NCI-H446 (cell line): ENCODE measurements at places on chromosomes 16 and 17.
A peak's percentile ranks its signal among the peaks of the same experiment; 100 is the strongest.

GRCh38 chr16:69443927-69444631 is 19.7 kb downstream of the CYB5B start:
- no peak for DNase-seq

- no peak for DNase-seq
These were observed 21.1 kb downstream of the TTYH2 start for GRCh38 chr17:74234486-74234885.

- DNase-seq, result no peak
These were observed 6.0 kb downstream of the ST3GAL2 start for GRCh38 chr16:70432723-70433457.

DNA sequence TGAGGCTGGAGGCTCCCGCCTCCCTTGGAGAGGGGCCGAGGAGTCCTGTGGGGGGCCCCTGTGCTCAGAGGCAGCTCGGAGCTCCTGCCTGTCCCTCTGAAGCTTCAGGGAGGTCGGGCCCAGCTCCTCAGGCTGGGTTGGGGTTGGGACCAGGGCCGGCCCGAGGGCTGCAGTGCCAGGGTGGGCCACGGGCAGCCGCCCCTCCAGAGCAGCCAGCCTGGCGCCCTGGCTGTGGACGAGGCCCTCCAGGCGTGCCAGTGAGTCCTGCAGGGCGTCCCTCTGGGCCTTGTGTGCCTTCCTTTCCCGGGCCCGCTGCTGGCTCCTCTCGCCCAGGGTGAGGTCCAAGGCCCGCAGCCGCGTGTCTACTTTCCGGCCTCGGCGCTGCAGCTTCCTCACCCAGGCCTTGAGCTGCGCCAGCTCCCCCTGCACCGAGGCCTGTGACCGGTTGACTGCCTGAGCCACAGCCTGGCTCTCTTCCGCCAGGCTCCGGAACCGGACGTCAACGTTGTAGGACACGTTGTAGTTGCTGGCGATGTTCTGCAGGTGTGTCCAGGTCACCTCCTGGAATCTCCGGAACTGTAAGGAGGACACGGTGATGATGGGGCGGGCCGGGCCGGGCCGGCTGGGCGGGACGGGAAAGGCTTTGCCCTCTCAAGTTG is 1.2 kb downstream of the PTX4 start:
- DNase-seq, result no peak

DNA sequence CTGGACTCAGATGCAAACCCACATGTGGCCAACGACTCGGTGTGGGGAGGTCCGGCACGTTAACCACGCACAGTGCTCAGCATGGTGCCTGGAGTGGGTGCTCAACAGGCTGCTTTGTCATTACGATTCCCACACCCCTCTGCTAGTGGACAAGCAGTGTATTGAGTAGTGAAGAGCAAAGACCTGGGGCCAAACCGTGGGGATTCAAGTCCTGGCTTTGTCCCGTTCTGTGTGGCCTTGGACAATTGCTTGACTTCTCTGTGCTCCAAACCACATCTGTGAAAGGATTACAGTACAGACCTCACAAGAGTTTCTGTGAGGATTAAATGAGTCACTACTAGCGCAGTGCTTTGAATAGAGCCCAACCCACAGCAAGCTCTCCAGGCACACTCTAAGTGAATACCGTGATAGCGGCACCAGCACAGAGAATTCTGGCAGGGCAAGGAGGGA is 33.8 kb downstream of the TRPV2 start:
- no peak for DNase-seq

GRCh38 chr17:49845321-49845720 is 2.5 kb downstream of the TAC4 start:
- DNase-seq, result peak; percentile 5

DNA sequence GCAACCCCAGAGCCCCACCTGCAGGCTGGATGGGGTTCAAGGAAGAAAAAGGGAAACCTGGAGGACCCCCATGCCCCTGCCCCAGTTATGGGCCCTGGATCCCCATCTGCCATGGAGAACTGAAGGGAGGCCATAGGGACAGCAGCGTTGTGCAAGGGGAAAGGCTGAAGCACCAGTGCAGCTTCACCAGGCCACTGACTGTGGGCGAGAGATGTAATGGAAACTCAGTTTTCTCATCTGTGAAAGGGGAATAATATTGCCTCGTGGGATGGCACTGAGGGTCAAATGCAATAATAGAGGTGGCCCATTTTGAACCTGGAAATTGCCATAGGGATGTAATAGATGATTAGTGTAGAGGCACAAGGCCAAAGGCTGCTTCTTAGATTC is 9.9 kb upstream of the TSPOAP1 start:
- DNase-seq, result no peak

GRCh38 chr17:49580981-49581647 is 5.4 kb downstream of the NXPH3 start:
- DNase-seq, result no peak

GRCh38 chr17:55453839-55454557 is 32.4 kb upstream of the MMD start:
- no peak for DNase-seq

DNA sequence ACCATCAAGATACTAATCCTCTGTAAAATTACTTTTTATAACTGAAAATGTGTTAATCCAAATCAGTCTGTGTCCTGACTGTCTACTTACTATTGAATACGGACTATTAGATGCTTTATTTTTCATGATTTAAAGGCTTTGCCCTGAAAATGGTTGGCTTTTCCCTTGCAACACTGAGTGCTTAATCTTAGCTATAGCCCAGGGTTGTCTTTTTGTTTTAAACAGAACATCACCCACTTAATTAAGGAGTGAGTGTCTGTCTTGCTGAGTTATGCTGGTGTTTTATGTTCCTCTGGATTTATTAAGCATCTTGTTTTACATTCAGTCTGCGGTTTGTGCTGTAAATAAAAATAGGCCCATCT is 11.0 kb downstream of the FTO start:
- DNase-seq, result no peak
